ENCODE measurements at places on chromosomes 6 and 20.

GRCh38 chr6:67535946-67536345 is 1099.1 kb upstream of the ADGRB3 start:
- DNase-seq: no peak

GRCh38 chr20:36091561-36092397 is 62.8 kb upstream of the EPB41L1 start:
- DNase-seq: no peak

DNA sequence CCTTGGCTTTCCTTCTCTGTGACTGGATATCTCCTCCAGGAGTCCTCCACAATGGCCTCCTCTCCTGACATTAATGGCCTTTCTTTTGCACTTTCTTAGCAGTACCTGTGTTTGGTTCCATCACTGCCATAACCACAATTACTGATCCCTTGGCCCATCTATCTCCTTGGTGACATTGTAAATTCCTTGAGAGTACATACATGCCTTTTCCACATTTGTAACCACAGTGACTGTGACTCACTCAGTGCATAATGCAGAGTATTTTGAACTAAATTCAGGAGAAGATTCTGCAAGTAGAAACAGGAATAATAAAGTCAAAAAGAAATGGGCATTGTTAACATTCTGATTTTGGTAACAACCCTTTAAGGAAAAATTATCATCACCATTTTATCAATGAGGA is 197.2 kb upstream of the SOX4 start:
- no peak for DNase-seq

- no peak for DNase-seq
Measured at GRCh38 chr6:105940990-105941389, 145.1 kb upstream of the PRDM1 start.

DNA sequence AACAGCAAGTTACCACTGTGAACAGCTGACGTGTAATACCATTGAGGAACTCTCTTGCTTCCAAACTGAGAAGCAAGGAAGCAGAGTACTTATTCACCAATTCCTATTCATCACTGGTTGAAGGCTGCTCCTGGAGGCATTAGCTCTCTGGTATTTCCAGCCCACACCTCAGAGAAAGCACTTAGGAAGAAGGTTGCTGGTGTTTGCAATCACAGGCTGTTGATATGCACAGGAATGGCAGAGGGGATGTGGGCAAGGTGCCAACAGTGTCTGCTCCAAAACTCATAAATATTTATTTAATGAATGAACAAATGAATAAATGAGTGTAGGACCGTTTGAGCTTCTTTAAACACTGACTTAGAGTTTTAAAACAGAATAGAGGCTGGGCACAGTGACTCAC is 6.9 kb upstream of the RRBP1 start:
- no peak for DNase-seq

- no peak for DNase-seq
Measured at GRCh38 chr20:56422824-56423189, 10.7 kb downstream of the CASS4 start.

DNA sequence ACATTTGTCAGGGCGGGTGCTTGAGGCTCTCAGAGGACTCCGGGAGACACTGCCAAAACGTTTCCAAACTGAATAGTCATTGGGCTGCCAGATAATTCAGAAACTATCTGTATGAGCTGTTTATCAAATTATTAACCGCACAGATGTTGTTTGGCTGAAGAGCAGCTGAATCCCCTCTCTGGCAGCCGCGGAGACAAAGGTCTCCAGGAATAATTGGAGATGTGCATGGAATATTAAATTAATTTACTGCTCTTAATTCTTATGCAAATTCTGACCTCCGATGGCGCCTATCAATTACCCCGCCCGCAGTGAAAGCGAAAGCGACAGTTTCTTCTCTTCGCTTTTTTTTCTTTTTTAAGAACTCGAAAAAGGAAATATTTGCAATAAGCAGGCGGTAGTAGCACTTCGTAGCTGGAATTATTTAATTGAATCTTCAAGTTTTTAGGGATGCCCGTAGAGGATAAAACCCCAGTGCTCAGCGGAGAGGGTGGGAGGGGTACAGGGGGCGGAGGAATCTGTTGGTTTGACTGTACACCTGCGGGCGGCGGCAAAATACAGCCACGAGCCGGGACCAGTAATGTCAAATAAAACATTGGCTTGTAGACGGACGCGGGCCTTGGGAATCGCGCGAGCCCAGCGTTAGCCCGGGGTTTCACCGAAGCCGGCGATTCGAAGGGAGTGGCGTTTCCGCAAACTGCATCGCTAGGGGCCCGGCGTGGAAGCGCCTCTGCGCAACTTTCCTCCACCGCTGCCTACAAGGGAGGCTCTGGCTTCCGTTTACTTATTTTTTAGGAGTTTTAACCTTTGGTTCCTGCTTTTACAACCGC is 6.2 kb downstream of the LINC00237 start:
- DNase-seq: no peak

DNA sequence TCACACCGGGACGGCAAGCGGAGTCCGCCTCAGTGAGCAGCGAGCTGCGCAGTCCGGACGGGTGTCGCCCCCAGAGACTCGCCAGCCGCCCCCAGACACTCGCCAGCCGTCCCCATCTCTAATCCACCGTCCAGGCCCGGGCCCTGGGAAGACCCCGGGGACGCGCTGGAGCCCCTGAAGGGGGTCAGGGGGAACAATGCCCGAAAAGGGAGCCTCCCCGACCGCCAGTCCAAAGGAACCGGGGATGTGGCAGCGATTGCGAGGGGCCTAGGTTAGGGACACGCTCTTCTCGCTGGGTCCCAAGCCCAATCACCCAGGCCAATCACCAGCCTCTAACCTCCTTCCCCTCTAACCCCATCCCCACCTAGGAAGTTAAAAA is 33.1 kb downstream of the TFAP2A start:
- no peak for DNase-seq

- no peak for DNase-seq
Measured at GRCh38 chr20:38426006-38426897, 8.9 kb downstream of the SNHG17 start.

GRCh38 chr20:63017076-63017825 is 10.5 kb upstream of the BHLHE23 start:
- DNase-seq: no peak

DNA sequence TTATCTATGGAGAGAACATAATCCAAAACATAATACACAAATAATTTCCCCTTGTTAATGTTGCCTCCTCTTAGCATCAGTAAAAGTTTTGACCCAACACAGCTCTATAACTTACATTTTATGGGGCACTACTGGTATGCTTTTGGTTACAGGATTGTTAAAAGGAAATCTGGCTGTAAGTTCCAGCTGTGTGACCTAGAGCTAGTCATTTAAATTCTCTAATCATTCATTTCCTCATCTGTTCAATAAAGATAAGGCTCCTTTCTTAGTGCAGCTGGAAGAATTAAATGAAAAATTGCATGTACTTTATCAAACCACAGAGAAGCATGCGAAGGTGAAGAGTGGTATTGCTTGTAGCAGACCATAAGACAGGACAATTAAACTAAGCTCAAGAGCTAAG is 4.6 kb downstream of the SLC17A2 start:
- peak; percentile 13 for DNase-seq

- DNase-seq: no peak
Measured at GRCh38 chr20:53557130-53557529, 36.5 kb downstream of the ZNF217 start.

- no peak for DNase-seq
Measured at GRCh38 chr6:109623288-109623687, 67.7 kb downstream of the AK9 start.

GRCh38 chr6:152129691-152130151 is 322.2 kb downstream of the ESR1 start:
- DNase-seq: no peak

DNA sequence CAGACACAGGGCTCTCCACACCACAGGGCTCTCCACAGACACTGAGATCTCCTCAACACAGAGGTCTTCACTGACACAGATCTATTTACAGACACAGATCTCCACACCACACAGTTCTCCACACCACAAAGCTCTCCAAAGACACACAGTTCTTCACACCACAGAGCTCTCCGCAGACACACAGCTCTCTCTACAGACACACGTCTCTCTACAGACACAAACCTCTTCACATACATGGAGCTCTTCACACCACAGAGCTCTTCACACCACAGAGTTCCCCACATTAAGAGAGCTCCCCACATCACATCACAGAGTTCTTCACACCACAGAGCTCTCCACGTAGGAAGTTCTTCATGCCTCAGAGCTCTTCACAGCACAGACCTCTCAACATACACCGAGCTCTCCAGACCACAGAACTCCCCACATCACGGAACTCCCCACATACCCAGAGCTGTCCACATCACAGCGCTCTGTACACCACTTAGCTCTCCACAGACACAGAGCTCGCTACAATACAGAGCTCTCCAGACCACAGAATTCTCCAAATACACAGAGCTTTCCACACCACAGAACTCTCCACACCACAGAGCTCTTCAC is 53.9 kb downstream of the ERMARD start:
- DNase-seq: no peak

DNA sequence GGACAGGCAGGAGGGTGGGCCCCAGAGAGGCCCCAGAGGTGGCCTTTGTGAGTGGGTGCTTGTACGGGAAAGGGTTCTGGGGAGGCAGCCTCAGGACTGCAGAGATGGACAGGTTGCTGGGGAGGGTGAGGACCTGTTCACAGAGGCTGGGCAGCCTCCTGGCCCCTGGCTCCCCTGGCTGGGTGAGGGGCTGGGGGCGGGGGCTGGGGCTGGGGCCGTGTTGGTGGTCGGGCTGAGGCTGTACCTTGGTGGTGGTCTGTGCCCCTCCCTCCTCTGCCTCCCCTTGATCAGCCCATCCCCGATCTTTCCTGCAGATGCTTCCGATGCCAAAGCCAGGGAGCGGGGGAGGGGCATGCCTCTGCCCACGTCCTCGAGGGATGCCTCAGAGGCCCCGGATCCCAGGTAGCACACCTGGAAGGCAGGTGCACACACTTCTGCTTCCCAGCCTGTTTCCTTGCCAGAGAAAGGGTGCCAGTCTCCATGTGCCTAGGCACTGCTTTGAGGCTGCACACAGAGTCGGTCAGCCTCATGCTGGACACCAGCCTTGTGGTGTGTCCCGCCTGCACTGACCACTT is 4.8 kb downstream of the TCEA2 start:
- no peak for DNase-seq

GRCh38 chr20:44576297-44576696 is 6.1 kb upstream of the PKIG start:
- DNase-seq: peak; percentile 67

GRCh38 chr20:45629496-45630100 is at the start of gene WFDC10A:
Gene WFDC10A, plus strand, starts transcription at chr20:45629739. Its CDS starts 75 bp downstream, at chr20:45629814.
- no peak for DNase-seq

DNA sequence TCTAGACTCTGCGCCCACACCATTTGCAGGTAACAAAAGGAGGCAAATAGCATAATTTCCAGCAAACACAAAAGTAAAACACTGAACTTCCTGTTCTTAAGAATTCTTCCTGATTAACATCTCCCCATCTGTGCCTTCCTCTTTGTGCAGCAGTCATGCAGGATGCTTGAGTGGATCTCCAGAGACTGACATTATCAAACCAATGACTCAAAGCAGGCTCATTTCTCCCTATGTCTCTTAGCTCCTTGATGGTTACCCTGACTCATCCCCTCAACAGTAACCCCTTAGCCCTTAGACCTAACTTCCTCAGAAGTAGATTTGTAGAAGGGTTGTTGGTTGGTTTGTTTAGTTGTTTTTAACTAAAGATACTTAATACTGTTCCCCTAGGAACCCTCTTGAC is 137.0 kb upstream of the RIN2 start:
- peak; percentile 16 for DNase-seq

GRCh38 chr6:7201732-7202541 is 94.2 kb downstream of the RREB1 start:
- no peak for DNase-seq

GRCh38 chr6:116847227-116847626 is 18.3 kb upstream of the GPRC6A start:
- no peak for DNase-seq

- peak; percentile 55 for DNase-seq
Measured at GRCh38 chr6:166275714-166276166, 32.5 kb downstream of the PRR18 start.

DNA sequence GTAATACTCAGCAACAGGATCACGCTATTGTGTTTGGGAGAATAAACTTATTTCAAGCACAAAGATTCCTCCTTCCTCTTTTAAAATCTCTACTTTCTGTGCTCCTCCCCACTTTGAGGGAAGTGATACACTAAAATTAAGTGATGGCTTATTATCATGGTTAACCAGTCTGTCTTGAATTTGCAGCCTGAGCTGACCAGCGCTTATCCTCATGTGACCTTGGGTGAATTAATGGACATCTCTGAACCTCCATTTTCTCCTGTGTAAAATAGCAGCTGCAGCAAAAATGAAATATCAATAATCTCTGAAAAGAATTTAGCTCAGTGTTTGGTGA is 222.6 kb downstream of the BCAS1 start:
- DNase-seq: no peak

GRCh38 chr20:49821870-49822331 is 9.3 kb downstream of the SLC9A8 start:
- no peak for DNase-seq

DNA sequence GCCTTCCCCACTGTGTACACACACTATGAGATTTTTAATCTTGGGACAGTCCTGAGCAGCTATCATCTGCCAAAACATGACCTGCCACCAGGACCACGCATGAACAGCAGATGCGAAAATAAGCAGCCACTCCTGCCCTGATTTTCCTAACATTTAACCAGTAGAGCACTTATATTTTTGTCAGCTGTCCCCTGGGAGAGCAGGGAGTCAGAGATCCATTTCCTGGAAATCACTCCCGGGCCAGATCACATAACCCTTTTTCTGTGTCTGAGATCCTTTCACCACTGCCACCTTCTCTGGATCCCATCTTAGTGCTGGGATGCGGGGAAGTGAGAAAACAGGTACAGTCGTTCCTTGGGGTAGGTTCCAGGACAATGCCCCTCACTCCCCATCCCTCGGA is 5.7 kb downstream of the SDCBP2 start:
- no peak for DNase-seq

- DNase-seq: no peak
Measured at GRCh38 chr6:13511913-13512717, 24.7 kb upstream of the GFOD1 start.

GRCh38 chr20:57426271-57426689 is 35.1 kb downstream of the RBM38 start:
- no peak for DNase-seq

DNA sequence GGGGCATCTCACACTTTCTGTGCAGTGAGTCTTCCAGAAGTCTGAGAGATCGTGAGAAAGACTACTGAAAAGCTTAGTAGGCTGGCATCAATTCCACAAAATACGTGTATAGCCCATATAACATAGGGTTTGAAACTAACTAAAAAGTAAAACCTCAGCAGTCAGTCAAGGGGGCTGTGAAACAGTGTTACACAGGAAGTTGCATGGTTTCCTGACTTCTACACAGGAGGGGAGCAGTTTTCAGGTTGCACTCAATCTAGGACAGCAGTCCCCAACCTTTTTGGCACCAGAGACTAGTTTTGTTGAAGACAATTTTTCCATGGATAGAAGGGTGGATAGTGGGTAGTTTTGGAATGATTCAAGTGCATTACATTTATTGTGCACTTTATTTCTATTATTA is 4.7 kb upstream of the LY86 start:
- peak; percentile 42 for DNase-seq

- DNase-seq: no peak
Measured at GRCh38 chr6:90714319-90714718, 127.4 kb upstream of the MAP3K7 start.

All from hematopoietic multipotent progenitor cell (in vitro differentiated cells).